ENCODE measurements at places on chromosomes 5 and 9.
A peak's percentile ranks its signal among the peaks of the same experiment; 100 is the strongest.

- no peak for DNase-seq
These were observed 631 bp downstream of the CFAP77 start for GRCh38 chr9:132410642-132411041.

- DNase-seq: no peak
These were observed 283.3 kb upstream of the TUT7 start for GRCh38 chr9:86637515-86637914.

DNA sequence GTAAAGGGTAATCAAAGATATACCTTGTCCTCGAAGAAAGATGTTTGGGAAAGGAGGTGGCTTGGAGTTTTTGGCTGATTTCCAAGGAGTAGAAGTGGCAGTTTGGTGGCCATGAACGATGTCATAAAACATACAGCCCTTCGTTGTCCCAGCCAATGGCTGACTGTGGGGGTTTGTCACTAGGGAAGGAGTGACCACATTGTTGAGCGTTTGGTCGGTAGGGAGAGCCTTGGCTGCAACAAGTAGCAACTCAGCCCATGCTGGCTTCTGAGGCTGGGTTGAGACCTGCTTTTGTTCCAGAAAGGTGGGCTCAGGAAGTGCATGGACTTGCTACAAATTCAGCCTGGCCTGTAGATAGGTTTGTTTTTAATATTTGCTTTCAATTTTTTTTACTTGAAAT is 128.3 kb downstream of the BOD1 start:
- no peak for DNase-seq

- DNase-seq: no peak
These were observed 229.7 kb downstream of the MELK start for GRCh38 chr9:36802201-36802920.

- no peak for DNase-seq
These were observed 78.4 kb downstream of the SLC38A9 start for GRCh38 chr5:55633574-55634208.

DNA sequence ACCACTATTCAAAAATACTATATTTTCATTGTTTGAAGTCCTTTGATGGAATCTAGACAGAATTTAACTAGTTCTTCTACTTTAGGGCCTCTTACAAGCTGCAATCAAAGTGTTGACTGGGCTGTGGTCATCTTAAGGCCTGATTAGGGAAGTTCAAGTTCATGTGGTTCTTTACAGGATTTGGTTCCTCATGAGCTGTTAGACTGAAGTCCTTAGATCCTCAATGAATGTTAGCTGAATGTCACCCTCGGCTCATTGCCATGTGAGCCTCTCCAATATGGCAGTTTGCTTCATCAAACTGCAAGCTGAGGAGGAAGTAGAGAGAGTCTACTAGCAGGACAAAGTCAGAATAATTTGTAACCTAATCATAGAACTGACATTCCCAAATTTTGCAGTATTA is 135.1 kb downstream of the CSNK1G3 start:
- DNase-seq: no peak

DNA sequence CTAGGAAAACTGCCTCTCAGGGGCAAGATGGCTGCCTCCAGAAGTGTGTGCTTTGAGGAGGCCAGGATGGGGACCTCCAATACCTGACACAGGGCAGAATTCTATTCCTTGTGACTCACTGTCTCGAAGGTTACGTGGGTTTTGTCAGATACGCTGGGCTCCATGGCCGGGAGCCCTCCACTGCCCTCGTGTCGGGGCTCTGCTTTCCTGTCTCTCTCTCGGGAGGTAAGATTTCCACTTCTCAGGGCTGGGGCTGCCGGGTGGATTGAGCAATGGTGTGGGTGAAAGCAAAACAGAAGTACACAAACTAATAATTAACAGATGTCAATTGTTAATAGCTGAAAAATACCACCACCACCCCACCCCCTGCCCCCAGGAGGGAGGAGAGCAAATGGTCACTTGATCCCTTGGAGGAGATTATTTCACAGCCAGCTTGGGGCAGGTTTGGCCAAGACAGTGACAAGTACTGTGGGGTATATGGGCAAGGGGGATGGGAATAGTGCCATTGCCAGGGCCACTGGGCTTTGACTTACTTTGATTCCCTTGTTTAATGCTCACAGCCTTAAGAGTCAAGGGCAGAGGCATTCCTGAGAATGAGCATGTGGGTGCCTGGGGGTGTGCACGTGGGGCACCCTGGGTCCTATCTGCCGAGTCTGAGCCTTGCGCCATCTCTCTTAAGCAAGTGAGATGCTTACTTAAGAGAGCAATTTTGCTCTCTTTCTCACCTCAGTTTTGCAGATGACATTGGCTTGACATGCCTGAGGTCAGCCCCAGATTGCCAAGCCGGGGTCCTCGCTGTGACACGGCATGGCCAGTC is 28.8 kb upstream of the DAB2IP start:
- DNase-seq: no peak

GRCh38 chr9:127635201-127635735 is 23.2 kb downstream of the STXBP1 start:
- no peak for DNase-seq

GRCh38 chr9:91036826-91037510 is 235.3 kb downstream of the SYK start:
- DNase-seq: peak; percentile 79

- DNase-seq: no peak
These were observed 556.8 kb downstream of the RAB3C start for GRCh38 chr5:59139695-59140094.

DNA sequence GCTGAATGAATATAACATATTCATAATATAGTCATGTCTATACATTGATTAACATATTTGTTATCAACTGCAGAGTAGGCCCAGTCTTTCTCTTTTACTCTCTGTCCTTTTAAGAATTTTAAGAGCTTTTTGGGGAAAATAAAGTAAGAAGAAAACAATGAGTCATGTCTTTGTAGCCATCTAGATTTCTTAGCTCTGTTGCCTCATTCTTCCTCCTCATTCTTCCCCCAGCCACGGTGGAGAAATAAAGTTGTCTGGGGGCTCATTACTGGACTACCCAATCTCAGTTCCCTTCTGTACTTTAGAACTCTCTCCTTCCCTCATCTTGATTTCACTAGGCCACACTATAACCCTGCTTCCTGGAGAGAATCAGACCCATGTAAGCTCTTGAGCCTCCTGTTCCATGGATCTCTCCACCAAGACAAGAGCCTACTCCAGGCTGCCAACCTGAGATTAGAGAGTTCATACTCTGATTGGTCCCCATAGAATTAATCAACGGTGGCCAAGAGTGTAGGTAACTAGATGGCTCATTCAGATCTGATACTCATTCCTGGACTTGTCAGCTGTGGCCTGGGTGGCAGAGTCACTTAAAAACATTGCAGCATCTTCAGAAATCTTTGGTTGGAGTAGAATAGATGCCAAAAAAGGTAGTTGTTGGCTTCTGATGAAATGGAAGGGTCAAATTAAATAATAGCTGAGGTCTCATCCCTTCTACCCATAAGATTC is 44.2 kb downstream of the ITGA1 start:
- no peak for DNase-seq

- no peak for DNase-seq
These were observed 224.1 kb upstream of the TBCA start for GRCh38 chr5:78000191-78000590.

DNA sequence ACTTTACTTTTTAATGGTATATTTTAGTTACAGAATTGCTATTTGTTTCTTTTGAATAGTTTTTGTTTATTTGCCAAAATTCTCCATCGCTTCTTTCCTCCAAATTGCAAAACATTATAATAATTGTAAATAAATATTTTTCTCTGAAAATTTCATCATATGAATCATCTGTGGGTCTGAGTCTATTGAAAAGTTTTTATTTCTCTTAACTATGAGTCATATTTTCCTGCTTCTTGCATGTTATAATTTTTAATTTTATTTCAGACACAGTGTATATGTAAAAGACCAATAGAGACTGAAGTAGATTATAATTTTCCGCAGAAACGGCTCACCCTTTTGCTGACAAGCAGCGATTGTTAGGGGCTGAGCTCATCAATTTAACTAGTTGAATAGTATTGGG is 279.1 kb upstream of the IL12B start:
- no peak for DNase-seq

DNA sequence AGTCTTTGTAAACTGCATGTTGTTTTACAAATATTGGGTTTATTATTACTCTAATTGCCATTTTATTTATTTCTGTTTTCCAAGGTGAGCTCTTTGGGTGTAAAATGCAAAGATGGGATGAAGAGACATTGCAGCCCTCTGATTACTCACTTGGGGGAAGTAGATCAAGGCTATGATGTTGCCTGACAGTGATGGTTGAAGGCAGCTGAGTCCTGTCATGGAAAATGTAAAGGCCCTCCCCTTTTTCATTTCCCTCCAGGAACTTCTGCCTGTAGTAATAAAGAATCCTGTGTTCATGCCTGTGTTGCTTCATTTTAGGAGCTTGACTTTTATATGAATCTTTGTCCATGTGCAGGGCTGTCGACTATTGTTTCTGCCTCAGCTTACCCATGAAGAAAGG is 605.4 kb upstream of the CLINT1 start:
- DNase-seq: no peak

DNA sequence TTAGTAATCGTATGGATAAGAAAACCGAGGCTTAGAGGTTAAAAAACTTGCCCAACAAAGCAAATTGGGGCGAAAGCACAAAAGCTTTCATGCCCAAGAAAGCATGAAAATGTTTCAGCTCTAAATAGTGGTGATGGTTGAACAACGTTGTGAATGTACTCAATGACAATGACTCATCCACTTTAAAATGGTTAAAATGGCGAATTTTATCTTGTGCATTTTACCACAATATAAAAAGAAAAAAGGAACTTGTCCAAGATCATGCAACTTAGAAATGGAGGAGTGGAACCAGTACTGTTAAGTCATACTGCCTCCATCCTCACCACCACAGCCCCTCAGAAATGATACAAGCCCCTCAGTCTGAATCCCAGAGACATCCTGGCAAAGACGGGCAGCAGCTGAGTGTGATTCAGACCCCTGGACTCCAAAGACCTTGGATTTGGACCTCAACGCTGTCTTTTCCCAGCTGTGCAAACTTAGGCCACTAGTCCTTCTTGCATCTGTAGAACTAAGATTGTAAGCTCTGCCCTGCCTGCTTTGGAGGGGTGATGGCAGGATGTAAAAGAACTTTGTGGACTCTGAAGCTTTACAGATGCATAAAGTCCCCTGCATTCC is 158.4 kb downstream of the GABBR2 start:
- DNase-seq: no peak

DNA sequence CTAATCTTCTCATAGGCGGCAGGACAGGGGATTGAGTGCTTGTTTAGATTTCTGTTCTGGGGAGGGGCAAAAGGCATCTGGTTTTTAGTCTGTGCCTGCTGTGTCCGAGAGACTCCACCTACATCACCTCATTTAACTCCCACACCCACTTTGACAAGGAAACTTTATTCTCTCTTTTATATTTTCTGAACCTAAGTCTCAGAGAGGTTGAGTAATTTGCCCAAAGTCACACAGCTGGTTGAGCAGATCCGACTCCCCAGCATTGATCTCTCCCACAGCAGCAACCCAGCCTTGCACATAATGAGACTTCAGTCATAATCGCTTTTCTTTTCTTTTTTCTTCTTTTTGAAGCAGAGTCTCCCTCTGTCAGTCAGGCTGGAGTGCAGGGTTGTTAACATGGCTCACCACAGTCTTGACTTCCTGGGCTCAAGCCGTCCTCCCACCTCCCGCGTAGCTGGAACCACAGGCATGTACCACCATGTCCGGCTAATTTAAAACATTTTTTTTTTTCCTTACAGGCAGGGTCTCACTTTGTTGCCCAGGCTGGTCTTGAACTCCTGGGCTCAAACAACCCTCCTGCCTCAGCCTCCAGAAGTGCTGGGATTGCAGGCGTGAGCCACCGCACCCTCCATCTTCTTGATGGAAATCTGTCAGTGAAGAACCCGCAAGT is 36.5 kb upstream of the ANKRD33B start:
- DNase-seq: no peak

DNA sequence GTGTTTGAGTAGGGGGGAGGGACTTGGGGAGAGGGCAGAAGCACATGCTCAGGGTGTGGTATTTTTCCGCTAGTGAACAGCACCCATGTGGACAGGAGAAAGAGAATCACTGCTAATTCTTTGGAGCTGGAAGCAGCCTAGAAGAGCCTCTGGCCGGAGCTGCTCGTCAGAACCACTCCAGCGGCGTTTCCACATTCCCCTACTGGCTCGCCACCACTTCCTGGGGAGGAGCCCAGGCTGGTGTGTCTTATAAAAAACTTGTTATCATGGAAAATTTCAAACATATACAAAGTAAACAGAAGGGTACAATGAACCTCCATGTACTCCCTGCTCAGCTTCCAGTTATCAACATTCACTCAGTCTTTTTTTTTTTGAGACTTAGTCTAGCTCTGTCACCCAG is 26.7 kb downstream of the LHX2 start:
- no peak for DNase-seq

- no peak for DNase-seq
These were observed 2.8 kb upstream of the PPP1R26 start for GRCh38 chr9:135476561-135477355.

- no peak for DNase-seq
These were observed 35.8 kb downstream of the OTULINL start for GRCh38 chr5:14617441-14617840.

DNA sequence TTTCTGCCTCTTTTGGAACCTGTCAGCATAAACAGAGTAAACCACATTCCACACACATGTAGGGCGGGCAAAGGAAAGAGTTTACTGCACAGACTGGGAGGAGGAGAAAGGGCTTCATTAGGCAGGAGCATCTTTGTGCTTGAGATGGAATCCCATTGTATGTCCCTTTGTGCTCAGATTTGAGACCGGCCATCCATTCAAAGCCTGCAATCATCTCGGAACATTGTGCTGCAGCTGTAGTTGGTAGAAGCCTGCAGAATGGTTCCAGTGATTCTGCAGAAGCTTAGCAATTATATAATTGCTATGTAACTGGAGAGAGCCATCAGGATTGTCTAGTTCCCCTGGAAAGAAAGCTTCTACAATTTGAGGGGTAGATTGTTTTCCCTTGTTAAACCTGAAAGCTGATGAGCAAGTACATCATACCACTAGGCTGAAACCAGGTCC is 16.5 kb downstream of the ZNF462 start:
- no peak for DNase-seq

Data from stimulated activated effector memory CD8-positive, alpha-beta T cell treated with anti-CD3 and anti-CD28 coated beads, Interleukin-12 subunit alpha, Interleukin-12 subunit beta, amount 100 ng/mL, for 72 hours (primary cell).